GOT3 (cell line): ENCODE measurements at places on chromosomes 4 and X.

GRCh38 chr4:153169776-153170175 is 34.5 kb upstream of the TRIM2 start:
- no peak for DNase-seq

- no peak for DNase-seq
These were observed 436.2 kb downstream of the KCNIP4 start for GRCh38 chr4:21512353-21512752.

DNA sequence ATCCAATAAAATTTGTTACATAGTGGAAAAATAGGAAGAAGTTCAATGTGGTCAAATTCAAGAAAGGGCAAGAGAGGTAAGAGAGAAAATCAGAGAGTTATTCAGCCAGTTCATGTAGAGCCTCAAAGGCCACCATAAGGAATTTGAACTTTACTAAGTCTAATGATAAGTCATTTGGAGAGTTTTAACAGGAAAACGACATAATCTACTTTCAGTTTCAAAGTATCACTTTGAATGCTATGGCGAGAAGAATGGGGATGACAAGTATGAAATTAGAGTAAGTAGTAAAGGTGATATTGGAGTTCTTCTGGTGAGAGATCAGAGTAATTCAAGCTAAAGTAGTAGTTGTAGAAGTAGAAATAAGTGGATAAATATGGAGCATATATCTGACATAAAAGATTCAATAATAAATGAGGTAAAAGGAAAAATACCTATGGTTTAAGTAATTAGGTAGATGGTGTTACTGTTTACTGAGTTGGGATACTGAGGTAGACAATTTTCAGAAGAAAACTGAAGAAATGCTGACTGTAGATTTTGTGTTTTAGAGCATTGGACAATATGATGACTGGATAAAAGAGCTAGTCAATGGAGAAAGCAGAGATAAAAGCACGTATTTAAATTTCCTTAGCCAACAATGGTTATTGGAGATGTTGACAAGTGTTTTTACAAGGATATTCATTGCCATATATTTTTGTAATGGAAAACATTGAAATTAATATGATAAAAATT is 331.7 kb upstream of the ADGRL3 start:
- no peak for DNase-seq

GRCh38 chr4:94728056-94728766 is 29.5 kb upstream of the BMPR1B start:
- no peak for DNase-seq

DNA sequence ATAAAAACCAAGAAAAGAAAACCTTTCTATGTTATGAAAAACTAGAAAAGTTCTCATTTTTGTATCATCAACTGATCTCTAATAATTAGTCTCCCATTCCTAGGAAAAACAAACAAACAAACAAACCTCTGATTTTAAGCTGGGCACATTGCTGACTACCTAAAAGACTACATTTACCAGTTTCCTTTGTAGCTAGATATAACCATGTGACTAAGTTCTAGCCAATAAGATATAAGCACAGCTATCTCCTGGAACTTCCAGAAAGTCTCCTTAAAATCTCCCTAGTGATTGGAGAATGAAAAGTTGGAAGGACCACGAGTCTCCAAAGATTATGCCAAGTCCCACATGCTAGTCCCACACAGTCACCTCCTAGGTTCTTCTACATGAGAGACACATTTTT is 108.9 kb downstream of the NR3C2 start:
- no peak for DNase-seq

- DNase-seq, result no peak
These were observed 383.8 kb downstream of the OPHN1 start for GRCh38 chrX:68049466-68049865.

GRCh38 chr4:164718827-164719226 is 35.1 kb upstream of the SMIM31 start:
- DNase-seq, result no peak

- DNase-seq, result no peak
These were observed 736 bp downstream of the IDS start for GRCh38 chrX:149504226-149504914.

DNA sequence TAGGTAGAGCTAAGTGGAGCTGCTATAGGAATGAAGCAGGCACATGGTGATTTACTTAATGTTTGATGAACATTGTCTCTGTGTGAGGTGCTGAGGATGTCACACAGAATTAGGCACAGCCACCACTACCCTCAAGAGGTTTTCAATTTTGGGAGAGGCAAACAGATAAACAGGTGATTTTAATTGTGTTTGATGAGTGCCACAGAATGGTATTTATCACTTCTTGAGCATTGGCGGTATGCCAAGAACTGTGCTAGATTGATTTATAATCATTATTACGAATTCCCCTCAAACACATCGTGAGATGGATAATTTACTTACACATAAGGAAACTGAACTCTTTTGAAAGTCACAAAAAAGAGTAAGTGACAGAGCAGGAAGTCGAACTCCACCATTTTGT is 74.8 kb downstream of the FREM3 start:
- DNase-seq, result no peak

DNA sequence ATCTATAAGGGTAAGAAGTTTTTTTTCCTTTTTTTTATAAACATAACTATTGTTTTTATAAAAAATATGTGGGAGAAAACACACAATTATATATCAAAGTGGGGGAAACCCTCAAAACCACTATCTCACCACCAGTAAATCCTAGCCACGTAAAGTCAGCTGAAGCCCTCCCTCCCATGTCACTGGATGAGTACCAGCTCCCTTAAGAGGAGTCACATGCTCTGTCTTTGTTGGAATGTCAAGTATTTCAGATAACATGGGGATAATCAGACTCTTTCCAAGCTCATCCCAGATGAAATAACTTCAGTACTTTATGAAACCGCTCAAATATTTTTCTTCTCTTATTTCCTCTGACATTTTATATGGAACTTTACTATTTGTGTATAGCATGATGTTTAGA is 2.4 kb downstream of the MYOZ2 start:
- no peak for DNase-seq

DNA sequence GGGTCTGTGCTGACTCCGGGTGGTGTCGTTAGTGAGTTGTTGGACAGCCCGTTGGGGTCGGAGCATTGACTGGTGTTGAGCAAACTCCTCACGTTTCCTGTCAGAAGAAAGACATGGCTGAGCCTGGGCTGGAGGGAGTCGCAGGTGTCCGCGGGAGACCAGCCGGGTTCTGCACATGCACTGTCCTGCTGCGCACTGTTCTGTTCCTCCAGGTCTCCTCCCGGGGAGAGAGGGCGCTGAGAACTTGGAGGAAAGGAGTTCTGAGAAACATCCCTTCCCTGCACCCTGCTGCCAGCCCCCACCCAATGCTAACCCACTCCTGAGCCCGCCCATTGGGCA is 1.1 kb downstream of the ZNF141 start:
- no peak for DNase-seq

DNA sequence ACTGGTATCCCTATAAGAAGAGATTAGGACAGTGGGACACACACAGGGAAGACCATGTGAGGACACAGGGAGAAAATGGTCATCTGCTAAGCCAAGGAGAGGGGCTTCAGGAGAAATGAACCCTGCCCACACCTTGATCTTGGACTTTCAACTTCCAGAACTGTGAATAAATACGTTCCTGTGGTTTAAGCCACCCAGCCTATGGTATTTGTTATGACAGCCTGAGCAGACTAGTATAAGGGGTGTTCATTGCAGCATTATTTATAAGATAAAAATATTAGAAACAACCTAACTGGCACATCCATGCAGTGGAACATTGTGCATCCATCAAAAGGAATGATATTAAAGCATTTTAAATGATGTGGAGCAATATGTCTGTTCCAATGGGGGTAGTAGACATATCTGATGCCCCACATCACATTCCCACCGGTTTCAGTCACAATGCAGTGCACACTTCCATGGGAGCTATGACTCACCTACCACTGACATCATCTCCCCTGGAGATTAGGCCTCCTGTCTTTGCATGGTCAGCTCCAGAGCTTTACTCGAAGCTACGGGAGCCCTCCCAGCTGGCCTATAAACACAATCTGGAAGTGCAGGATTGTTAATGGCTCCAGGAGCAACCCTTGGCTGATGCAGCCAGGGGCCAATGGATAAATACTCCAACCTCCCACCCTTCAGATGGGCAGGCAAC is 38.9 kb upstream of the MAMLD1 start:
- DNase-seq, result no peak

GRCh38 chrX:134545510-134545909 is 85.5 kb downstream of the HPRT1 start:
- no peak for DNase-seq

DNA sequence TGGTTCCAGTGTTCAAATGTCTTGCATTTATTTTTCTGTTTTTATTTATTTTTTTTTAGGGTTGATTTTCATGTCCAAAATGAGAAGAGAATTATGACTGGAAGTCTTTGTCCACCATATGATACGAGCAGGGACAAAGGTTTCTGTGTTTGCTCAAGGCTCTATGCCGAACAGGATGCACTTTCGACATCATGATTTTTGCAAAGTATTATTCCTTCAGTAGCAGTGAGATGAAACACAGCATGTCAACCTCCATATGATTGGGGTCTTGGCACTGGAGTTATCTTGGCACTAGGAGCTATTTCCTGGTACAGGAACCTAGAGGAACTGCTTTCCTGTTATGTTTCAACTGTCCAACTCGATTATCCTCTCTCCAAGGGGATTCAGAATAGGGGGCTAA is 72.6 kb downstream of the UCHL1 start:
- no peak for DNase-seq

DNA sequence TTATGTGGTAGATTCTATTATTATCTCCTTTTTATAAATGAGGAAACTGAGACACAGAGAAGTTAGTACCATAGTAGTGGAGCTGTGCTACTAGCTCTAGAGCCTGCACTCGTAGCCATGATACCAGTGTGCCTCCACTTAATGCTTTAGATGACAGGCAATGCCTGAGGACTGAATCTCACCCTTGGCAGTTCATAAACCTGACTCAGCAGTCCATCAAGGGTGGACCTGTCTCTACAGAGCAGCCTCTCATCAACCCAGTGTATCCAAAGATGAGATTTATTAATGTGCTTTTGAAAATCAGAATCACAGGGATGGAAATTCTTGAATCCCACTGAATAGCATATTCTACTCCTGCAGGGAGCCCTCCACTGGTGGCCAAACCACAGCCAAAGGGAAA is 483.2 kb upstream of the DIPK2B start:
- DNase-seq, result no peak

DNA sequence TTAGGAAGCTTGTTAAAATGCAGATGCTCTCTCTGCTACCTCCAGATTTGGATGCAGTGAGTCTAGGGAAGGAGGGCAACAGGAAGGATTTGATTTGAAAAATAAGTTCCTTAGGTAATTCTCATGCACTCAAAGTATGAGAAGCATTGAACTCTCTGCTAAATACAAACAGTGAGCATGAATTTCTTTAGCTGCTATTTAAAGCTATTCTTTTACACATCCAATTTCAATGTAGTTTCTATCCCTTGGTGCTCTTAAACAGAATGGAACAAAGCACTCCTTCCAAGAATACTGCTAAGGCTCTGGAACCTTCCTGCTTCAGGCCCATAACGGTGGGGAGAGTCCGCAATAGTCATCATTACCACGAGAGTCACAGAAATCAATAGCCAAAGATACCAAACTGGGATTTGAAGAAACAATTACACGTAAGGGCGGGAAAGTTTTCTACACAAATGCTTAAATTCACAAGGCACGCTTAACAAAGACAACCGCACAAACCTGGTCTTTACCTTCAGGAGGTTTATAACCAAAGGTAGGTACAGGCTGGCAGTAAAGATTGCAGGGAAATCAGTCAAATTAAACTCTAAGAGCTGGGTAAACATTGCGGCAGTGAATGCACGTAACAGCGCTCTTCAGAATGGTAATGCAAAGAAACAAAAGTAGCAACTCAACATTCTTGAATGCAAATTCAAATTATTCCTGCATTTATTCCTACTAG is 123.2 kb upstream of the NAP1L5 start:
- DNase-seq, result no peak

- no peak for DNase-seq
These were observed 68.4 kb upstream of the MID1IP1 start for GRCh38 chrX:38732866-38733265.
